Activated CD8-positive, alpha-beta memory T cell treated with anti-CD3 and anti-CD28 coated beads for 1 hour (primary cell): ENCODE measurements at places on chromosomes 3 and 15.

GRCh38 chr3:49567406-49567805 is 13.1 kb downstream of the BSN start:
- DNase-seq: no peak

DNA sequence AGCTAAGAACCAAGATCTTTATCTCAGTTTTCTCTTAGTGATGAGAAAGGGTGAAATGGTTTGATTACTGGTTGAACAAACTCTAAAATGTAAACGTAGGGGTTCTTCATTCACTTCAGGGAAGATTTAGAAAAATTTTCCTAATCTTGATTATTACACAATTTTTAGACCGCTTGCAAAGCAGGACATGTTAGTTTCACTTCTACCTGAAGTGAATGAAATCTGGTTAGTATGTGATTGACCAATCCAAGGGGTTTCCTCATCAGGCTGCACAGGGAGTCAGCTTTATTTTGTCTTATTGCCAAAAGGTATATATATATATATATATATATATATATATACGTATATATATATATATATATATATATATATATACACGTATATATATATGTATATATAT is 740.4 kb downstream of the TUSC7 start:
- no peak for DNase-seq

- no peak for DNase-seq
Observed at GRCh38 chr3:191682961-191683360, 222.0 kb downstream of the PYDC2 start.

DNA sequence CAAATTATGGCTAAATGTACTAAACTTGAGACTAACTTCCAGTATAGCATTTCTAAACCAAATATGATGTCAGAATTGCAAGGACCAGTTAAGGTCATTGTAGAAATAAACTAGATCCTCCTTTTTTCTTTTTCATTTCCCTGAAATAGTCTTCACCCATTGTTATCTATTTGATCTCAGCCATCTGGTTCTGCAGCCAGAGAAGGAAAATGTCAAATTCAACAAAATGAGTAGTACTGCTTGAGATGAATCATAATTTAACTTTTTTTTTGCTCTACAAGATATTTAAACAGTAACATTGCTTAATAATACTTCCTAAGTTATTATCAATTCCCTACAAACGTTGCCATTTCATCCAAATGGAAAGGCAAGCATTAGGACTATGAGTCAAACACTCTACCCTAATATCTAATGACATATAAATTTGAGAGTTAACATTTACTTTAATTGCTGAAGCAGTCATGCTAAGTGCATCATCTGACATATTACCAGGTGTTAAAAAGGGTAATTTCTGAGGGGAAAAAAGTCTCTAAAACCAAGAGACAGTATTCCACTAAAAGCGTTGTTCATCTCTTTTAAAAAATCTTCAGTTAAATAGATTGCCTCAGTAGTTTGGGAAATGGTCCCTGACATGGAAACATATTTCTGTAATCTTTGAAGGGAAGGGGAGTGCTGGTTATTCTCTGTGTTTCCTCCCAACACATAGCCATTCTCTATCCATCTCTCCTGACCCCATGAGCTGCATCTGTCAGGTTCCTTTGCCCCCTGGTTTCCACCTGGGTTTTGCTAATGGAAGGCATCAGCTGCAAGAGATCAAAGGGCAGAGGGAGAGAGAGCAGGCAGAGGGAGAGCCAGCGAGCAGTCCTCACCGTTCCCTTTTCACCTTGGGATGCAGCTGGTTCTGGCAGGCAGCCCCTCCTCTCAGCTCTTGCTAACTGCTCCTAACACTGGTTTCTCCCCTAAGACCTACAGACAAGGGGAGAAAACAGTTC is 138.5 kb downstream of the ARPP21 start:
- DNase-seq: no peak

- no peak for DNase-seq
Observed at GRCh38 chr3:138186221-138186620, 880 bp upstream of the ARMC8 start.

DNA sequence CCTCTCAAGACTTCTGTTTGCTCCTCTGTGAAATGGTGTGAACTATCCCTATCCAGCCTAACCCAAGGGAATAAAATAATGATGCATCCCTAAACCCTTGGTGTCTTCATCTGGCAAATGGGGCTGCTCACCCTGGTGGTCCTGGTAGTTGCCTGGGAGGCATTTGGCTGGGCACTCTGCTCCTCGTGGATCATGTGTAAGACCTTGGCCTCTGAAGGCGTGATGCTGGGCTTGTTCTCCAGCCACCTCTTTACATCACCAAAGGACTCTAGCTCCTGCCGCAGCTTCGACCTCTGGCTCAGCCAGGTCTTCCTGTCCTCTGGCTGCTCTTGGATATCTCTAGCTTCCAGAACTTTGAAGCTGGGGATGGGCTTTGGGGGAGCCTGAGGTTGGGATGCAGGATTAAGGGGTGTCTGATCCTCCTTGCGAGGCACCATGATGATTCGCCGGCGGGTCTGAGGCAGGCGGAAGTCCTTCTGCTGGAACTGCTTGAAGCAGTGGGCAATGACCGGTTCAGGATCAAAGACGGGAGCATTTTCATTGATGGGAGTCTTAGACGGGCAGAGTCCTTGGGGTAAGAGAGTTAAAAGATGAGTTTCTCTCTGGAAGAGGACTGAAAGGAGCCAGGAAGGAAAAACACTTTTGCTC is 7.1 kb downstream of the EFCAB12 start:
- no peak for DNase-seq

DNA sequence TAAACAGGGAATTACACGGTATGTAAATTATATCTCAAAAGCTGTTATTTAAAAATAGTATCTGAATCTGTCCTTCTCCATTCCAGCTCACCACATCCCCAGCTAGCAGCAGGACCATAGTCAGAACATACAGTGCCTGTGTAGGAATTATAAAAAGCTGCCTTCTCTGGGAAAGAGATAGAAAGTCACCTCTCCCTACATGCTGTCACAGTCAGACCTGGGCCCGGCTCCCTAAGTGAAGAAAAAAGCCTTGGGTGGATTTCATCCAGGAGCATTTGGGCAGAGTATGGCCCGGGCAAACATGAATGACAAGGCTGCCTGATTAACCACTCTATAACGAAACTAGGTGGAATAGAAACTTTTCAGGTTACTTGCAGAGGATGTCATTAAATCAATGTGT is 144.1 kb downstream of the CNTN3 start:
- DNase-seq: no peak

- no peak for DNase-seq
Observed at GRCh38 chr3:197023998-197024651, 5.5 kb downstream of the MELTF start.

GRCh38 chr15:98111806-98112205 is 151.3 kb downstream of the ARRDC4 start:
- DNase-seq: no peak

- DNase-seq: no peak
Observed at GRCh38 chr3:178446059-178446458, 90.2 kb upstream of the KCNMB2 start.

- no peak for DNase-seq
Observed at GRCh38 chr3:179446501-179446900, 4.8 kb downstream of the GNB4 start.

DNA sequence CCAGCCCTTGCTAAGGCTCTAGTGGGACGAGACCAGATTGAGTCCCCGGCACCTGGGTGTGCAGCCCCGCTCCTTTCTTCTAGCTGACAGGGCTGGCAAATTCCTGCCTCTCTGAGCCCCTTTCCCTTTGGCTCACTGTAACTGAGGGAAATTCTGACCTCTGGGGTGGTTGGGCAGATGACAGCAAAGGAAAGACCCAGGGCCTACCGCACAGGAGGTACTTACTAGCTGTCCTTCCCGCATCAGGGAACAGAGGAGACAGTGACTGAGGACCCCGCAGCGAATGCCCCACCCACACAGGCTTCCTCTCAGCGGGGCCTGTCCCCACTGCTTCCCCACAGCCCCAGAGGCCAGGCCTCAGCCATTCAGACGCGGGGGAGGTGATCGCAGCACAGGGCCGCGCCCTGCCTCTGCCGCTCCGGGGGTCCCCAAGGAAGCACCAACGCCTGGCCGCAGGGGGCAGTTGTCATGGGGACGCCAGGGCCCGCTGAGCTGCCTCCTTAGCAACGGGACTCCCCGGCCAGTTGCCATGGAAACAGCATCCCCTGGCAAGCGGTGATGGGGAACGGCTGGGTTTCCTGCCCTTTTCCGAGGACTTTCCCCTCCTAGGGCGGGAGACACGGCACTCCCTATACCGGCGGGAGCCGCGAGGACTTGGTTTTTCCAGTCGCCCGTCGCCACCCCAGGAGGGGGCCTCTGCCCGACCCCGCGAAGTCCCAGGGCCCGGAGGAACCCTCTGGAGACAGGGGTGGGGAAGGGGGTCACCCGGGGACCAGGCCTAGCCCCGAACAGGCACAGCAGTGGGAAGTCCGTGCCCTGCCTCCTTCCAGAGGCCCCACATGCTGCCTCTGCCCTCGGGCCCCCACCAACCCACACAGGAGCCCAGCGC is 50.1 kb downstream of the HCN4 start:
- DNase-seq: no peak

DNA sequence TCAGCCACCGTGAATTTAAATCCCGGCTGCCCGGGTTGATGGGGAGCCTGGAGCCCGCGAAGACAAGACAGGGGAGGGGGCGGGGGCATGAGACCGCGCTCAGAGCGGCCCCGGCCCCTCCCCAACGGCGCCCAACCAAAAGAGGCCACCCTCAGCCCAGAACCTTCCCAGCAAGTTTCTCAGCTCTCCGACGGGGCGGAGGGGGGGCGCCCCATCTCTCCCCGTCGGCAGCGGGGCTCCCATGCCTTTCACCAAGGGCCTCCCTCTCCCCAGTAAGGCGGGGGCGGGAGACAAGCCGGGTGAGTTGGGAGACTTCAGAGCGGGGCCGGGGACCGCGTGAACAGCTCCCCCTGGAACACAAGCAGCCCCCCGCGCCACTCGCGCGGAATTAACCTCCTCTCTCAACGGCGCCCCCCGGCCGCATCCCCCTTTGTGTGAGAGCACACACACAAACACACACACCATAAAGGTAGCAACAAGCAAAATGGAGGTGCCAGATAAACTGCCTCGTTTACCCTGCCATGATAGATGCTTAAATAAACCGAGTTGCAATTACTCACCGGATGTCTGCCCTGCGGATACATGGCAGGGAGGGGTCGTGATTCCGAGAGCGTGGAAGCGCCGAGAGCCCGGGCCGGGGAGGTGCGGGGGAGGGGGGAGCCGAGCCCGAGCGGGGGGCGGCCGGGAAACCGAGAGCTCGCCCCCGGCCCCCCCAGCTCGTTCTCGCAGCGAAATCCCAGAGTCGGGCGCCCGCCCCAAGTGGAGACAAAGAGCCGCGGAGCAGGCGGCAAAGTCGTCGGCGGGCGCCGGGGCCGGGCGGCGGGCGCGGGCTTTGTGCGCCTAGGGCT is 1.3 kb downstream of the TLE3 start:
- peak; percentile 25 for DNase-seq
